NCI-H82 (cell line): ENCODE measurements at places on chromosomes 1 and 21.

DNA sequence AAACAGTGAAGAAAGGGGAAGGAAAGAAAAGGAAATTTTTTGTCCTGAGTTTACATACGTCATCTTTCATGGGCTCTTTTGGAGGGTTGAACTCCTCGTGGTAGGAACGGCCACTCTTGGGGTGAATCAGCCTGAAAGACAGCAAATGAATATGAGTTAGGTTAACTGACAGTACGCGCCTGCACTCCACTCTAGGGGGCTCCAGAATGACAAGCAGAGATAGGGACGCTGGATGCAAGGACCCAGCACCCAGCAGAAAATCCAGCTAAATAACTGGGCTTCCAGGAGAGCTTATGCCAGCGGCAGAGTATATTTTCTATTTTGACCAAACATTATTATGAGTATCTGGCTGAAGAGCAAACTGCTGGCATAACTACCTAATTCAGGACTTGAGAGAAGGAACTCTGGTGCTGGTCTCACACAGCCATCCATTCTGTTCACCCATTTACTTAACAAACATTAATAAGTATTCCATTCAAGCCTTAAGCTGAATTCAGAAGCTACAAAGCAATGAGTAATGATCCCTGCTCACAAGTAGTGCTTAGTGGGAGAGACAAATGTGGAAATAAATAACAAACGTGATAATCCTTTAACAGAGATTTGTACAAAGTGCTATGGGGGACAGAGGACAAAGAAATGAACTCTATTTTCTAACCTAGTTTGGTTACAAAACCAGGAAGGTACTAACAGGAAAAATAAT, 22.1 kb downstream of the AK2 start:
- peak; percentile 24 for DNase-seq

DNA sequence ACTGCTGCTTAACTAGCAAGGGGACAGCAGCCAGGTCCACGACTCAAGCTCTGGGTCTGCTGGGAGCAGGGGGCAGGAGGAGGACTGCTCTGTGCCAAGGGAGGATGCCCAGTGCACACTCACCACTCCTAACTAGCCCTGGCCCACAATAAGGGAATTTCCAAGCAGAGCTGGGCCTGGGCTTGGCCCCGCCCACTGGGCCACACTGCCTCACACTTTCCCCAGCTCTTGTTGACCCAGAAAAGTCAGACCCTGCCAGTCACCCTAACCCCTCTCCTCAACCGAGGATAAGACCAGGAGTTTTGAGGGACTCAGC, 18.7 kb downstream of the SLC9A1 start:
- no peak for DNase-seq

- DNase-seq: peak; percentile 88
These were observed 27.2 kb downstream of the ERI3 start for GRCh38 chr1:44327679-44328491.

DNA sequence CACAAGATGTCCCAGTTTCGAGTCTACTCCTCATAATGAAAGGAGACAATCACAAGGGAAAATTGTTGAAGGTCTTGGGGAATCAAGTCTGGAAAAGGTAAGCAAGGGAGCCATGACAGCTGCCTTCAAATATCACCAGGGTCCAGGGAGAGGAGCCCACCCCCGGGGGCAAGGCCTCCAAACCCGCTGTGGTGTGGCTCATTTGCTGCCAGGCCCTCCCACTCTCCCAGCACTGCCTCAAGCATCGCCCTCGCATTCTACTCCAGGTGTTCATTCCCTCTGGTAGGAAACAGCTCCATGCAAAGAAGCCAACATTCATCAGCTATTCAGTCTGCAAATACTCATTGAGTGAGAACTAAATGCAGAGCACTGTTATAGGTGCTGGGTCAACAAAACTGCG, 8.6 kb downstream of the S100A9 start:
- DNase-seq: no peak

- DNase-seq: peak; percentile 63
These were observed 576 bp downstream of the ZFP69 start for GRCh38 chr1:40477678-40478053.
